A549 treated with Hydrocortisone at 1 μM for 4 hours (cell line): ENCODE measurements at places on chromosomes 12 and 14. TPM values are rescaled to one million over a fixed set of nuclear protein-coding genes. Genes with fewer than 3 reads are reported as not detected.

Gene TAS2R43
- total RNA-seq, result not detected in 5 replicates

Gene SDS
- total RNA-seq, result 0.48 to 2.1 TPM (median 1.9 TPM) in 5 replicates

Gene ADAMTS20
- total RNA-seq, result not detected in 5 replicates

Gene KLRC3
- 0.16 to 0.24 TPM (median 0.17 TPM) in 3 of 5 replicates, not detected in the others for total RNA-seq

Gene ANO6
- 45.9 to 76.8 TPM (median 57.9 TPM) in 5 replicates for total RNA-seq

Gene CPNE6
- total RNA-seq, result 0.15 to 0.17 TPM in 2 of 5 replicates, not detected in the others
